ENCODE measurements at places on chromosomes 12 and 14.
A peak's percentile ranks its signal among the peaks of the same experiment; 100 is the strongest.

- peak; percentile 36 for DNase-seq
These were observed 136.8 kb downstream of the SYT1 start for GRCh38 chr12:79001404-79001803.

DNA sequence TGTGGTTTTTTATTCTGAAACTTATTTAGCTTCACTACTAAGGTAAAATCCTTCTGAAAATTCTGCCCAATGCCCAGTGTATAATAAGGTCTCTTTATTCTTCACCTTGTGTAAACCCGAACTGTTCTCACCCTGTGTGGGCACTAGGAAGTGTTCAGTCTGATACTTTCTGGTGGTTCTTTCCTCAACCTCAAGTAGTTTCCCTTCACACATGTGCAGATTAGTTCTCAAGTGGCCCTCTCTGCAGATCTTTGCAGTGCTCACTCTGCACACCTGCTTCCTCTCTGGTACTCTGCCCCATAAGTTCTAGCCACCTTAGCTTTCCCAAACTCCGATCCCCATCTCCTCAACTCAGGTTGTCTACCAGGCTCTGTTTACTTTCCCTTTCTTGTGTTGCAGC lies 61.6 kb downstream of the RAD51B start:
- no peak for DNase-seq

GRCh38 chr12:4286228-4286627 lies 12.7 kb downstream of the CCND2 start:
- DNase-seq: no peak

DNA sequence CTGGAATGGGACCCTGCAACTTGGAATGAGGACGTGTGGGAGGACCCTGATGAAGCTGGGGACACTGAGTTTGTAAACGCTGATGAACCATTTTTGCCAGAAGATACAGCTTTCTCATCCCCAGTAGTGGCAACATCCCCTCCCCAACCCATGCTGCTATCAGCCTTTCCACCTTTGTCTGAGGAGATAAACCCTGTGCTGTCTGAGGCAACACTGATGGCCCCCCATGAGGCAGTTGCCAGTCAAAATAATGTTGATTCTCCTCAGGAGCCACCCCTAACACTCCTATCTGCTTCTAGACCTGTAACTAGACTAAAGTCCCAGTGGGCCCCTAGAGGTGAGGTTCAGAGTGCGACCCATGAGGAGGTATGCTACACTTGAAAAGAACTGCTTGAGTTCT lies 7.5 kb upstream of the RNASE9 start:
- DNase-seq: no peak

- no peak for DNase-seq
These were observed 256.8 kb downstream of the PCNX1 start for GRCh38 chr14:71163842-71164629.

DNA sequence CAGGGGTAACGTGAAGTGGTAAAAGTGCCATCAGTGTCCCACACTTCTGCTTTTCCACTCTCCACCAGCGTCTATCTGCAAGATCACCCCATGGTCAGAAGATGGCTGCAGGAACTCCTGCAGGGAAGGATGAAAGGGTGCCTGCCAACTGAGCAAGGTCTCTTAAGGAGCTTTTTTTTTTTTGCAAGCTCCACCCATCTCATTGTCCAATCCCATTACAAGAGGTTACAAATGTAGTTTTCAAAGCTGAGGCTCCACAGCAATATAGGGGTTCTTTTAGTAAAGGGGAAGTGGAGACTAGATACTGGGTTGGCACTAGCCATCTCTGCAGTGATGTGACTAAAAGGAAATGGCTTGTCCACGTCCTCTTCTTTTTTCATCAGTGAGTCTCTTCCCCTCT lies 5.9 kb upstream of the BHLHE41 start:
- DNase-seq: no peak

GRCh38 chr12:92911339-92911738 lies 17.8 kb downstream of the EEA1 start:
- no peak for DNase-seq

GRCh38 chr14:85487215-85487614 lies 42.7 kb upstream of the FLRT2 start:
- DNase-seq: no peak

DNA sequence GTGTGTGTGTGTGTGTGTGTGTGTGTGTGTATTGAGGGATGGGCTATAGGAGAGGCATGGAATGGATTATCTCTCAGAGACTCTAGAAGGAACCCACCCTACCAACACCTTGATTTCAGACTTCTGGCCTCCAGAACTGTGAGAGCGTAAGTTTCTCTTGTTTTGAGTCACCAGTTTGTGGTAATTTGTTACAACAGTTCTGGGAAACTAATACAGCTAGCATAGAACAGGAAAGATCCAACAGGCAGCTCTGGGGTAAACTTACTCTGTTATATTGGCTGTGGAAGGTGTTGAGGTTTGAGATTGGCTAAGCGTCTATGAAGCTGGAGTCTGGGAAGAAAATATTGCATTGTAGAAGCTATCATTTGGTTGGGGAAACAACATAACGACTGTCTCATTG lies 334.3 kb downstream of the AACS start:
- DNase-seq: no peak

DNA sequence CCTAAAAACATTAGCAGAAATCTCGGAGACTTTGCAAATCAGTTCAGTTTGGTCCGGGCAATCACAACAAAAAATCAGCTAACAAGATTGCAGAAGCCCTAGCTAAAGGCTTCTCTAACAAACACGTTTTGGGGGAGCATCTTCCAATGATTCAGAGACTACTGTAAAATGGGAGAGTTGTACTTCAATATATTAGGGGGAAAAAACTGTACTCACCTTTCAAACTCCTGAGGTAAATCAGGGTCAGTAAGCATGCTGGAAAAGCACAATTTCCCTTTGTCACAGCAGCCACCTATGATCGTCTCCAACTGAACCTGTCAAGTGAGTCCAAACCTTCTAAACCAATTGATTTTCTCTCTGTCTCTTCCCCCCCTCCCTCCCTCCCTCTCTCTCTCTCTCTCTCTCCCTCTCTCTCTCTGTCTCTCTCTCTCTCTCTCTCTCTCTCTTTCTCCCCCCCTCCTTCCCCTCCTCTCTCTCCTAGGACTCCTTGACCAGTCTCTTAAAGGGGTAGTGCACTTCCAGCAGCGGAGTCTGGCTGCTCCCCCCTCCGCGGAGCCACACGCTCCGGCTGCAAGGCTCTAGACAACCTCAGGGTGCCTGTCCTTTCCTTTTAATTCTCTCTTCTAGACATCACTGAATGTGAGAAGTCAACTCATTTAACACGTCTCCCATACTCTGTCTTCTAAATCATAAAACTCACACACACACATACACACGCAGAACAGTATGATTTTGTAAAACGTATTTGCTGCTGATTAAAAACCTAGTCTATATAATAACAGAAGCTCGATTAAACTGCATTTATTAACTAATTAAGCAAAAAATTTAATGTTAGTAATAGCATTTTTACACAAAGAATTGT lies at the start of gene SOX5:
TSS of gene SOX5 (minus strand) at position 323 of the 862 bp plus-strand sequence. CDS start at position 254, 69 bp downstream.
- DNase-seq: peak; percentile 39

DNA sequence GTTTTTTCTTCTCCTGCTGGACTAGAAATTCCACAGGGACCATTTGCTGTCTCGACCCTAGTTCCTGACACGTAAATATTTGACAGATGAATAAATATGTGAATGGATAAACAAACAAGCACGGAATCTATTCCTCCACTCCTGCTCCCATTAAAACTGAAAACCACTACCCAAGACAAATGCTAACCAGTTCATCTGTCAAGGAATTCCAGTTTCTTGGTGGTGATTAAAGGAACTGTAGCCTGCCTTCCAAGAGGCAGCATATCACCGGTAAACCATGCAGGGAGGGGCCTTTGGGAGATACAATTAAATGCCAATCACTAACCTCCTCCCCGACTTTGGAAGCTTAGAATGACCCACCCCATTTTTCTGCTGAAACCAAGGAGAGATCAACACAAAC lies 95.4 kb downstream of the TTC7B start:
- DNase-seq: no peak

DNA sequence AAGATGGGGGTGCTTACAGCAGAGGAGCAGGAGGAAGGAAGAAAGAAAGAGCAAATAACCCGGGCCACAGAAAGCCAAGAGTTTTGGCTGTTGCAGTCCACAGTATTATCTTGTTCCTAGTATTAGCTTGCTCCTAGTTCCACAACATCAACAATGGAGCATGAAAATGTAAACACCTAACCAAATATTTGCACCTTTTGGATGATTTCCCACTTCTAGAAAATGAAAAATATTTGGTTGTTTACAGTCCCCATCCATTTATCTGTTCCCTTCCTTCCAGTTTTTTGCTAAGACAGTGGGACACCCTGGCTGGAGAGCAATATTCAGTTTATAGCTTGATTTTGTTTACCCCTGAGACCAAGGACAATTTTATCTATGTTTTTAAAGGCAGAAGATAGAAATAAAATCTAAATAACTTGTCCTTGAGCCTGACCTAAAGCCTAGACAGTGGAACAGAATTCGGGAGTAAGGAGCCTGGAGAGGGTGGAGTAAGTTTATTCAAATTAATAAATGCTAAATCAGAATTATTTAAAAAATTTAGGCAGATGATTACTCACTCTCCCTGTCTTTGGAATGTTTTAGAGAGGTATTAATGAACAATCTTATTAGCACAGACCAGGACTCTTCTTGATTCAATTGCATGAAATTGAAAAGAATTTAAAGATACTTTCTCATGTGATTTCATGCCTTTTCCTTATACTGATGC lies 51.6 kb downstream of the RESF1 start:
- DNase-seq: no peak

- no peak for DNase-seq
These were observed 769 bp upstream of the VTI1B start for GRCh38 chr14:67675219-67675582.

DNA sequence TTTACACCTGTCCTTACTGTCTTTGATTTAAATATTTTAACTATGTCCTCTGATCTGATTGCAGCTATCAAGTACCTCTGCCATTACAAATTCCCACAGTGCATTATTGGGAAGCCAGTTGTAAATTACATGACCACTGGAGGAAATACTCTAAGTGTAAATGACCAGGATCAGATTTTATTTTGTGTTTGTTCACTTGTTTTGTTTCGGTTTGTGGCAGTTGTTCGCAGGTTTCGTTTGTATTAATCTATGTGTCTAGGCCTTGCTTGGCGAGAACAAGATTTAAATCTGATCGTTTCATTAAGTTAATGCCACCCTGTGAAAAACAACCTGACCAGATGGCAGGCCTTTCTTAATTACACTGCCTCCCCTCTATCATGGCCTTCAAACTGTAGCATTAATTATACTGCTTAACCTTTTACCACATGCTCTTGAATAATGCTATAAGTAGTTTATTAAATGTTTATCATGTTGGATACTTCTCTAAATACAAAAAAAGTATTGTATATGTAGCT lies 990.1 kb downstream of the TMTC2 start:
- DNase-seq: no peak

- no peak for DNase-seq
These were observed 148.7 kb downstream of the MDGA2 start for GRCh38 chr14:47526591-47527244.

- peak; percentile 93 for DNase-seq
These were observed 11.5 kb downstream of the SPTSSA start for GRCh38 chr14:34450542-34450915.

DNA sequence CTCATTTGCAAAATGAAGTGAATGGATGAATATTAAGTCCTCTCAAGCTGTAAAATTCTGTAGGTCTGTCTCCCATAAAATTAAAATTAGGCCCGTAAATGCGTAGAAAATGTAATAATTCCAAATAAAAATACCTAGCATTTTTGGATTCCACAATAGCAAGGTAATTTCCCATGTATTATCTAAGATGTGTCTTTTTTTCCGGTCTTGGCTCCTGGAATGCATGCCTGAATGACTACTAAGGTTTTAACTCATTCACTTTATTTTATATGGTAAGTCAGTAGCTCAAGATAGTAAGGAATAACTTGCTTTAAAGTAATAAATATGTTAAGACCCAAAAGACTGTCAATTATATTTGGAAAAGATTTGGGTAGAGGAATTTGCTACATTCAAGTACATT lies 11.1 kb downstream of the TXNRD1 start:
- DNase-seq: no peak

DNA sequence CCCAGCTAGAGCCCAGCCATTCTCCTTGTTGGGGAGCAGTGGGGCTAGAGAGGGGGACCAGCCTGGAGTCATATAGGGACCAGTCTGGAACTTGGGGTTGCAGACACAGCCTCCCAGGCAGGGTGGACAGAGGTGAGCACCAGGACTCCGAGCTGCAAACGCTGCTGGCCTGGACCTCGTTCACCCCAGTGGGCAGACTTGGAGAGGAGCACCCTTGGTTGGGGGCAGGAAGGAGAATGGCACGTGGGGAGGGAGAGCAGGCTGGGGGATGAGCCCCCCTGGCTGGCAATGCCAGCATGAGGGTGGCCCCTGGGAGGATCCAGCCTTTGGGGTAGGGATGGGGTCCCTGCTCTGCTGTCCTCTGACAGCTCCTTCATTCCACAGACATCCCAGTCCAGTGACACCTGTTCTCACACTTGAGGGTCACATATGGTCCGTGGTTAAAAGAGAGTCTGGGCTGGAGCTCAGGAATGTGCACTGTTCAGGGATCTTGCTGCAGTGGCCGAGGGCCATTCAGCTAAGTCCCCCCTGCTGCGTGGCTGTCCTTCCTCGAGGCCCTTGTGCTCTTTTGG lies 2.8 kb downstream of the LBHD2 start:
- DNase-seq: no peak

DNA sequence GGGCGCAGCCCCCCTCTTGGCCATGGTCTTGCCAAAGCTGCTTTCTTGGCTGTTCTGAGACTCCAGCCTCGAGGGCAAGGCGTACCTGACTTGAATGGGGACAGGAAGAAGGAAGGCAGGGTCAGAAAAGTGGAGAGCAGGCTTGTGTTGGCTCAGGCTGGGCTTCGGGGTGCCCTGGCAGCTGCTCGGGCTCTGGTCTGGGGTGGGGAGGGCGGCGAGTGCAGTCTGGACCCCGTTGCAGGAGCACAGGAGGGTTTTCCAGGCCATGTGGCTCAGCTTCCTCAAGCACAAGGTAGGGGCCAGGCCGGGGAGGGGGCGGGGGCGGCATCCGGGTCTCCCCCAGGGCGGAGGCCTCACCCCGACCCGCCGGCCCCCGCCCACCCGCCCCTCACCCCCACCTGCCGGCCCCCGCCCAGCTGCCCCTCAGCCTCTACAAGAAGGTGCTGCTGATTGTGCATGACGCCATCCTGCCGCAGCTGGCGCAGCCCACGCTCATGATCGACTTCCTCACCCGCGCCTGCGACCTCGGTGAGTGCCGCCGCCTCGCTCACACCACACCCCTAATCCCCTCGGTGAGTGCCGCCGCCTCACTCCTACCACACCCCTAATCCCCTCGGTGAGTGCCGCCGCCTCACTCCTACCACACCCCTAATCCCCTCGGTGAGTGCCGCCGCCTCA lies 4.2 kb downstream of the NOC4L start:
- DNase-seq: no peak

DNA sequence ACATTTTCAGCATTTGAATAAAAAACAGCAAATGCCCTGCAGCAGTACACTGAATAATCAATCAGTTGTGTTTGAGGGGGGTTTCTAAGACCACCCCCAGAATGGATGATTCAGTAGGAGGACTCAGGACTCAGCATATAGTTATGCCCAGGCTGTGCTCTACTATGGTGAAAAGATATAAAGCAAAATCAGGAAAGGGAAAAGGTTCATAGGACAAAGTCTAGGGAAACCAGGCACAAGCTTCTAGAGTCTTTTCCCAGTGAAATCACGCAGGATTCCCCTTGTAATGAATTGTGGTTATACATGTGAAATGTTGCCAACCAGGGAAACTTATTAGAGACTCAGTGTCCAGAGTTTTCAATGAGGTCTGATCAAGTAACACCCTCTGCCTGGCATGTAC lies 25.0 kb upstream of the SLC17A8 start:
- no peak for DNase-seq

- DNase-seq: no peak
These were observed 6.2 kb upstream of the RPS6KL1 start for GRCh38 chr14:74929242-74929641.

Data from NCI-H2081 treated with DMSO at 0.1 percent for 48 hours (cell line).